ENCODE measurements at places on chromosomes 7 and 10. TPM values are rescaled to one million over a fixed set of nuclear protein-coding genes. Genes with fewer than 3 reads are reported as not detected.

The EBF3 gene
- total RNA-seq = 0.53 TPM

DNA sequence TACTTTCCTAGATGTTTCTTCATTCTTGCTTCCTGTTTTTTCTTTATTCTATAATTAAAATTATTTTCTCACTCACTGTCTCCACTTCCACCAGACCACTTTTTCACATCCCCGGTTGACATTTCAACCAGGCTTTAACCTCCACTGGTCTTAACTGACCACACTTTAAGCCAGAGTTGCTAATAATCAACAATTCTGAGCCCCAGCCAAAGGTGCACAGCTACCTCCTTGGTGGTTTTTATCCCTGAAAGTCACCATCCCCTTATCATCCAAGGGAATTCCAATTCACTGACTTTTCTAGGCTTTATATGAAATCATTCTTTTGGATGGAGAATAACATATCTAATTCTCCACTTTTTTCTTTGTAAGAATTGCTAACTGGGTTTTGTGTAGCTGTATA lies 138.9 kb downstream of the FRMD4A start:
- DNase-seq = no peak

The PTN gene
- total RNA-seq = 6.3 TPM

The STEAP1B gene
- 1.5 TPM for total RNA-seq

DNA sequence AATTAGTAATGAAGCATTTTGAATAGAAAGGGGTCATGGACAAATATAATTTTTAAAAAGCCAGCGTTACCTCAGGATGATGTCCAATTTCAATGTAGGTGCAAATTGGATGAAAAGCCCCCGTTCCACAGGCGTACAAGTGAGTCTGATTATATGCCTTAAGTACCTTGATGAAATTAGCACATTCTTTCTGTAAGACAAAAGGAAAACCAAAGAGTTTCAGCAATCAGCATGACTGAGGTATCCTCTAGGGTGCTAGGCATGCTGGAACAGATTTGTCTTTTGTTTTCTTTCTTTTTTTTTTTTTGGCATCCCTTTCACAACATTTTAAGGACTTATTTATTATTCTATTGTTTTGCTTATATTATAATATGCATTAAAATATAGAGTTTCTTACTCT lies 84.2 kb downstream of the SEMA3A start:
- no peak for DNase-seq
